ENCODE measurements at places on chromosomes 1 and 21.

GRCh38 chr1:25001125-25001915, 71.2 kb upstream of the RUNX3 start:
- DNase-seq = no peak

- no peak for DNase-seq
These were observed 7.4 kb downstream of the SOX13 start for GRCh38 chr1:204080163-204080903.

DNA sequence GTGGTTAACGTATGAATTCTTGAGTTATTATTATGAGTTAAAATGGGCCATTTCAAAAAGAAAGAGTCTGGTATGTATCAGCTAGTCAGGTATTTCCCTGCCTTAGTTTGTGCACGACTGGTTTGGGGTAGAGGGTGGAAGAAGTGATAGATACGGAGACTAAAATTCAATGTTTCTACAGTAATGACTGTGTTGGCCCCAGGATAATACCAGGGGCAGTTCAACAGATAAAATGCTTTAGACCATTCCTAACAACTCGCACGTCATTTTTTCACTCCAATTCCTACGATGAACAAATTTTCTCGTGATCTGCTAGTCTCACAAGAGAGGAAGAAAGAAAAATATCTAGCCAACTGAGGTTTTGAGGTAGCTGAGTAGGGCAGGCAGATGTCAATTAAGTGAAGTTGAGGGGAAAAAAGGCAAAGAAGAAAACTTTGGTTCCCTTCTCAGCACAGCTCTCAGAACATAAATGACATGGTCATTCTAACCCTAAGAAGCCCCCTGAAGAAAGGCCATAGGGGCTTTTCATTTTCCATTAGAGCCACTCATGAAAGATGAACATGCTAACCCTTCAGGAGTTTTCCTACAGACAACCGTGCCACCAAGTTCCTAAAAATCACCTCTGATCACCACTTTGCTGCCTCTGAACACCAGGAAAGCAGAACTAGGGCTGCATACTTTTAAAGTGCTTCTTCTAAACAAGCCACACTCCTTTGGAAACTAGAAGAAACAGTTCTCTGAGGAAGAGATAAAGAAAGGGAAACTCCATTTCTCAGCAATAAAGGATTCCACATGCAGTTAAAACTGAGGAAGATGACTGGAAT, 5.6 kb downstream of the MCOLN2 start:
- no peak for DNase-seq

DNA sequence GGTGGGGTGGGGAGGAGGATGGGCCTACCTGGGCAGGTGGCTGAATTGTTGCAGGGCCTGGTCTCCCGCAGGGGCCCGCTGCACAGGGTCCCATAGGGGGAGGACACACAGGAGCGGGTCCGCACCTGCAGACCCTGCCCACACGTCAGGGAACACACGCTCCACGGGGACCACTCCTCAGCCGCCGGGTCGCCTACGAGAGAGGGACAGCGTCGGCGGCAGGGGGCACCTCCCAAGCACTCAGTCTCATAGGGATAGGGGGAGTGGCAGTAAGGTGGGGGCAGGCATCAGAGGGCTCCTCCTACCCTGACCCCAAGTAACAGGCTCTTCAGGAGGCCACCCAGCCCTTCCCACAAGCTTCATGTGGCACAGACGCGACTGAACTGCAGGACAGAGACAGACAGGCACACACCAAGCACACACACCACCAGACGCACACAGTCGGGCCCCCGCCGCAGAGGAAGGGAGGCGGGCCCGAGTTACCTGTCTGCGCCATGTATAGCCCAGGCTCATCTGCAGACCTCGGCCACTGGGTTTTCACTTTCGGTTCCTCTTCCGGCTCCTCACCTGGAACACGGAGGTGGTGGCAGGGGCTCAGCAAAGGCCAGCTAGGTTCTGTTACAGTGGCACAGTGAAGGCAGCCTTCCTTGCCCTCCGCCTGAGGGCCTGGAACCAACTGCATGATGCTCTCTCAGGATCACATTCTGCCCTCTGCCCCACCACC, 19.8 kb downstream of the ADGRB2 start:
- DNase-seq = no peak

DNA sequence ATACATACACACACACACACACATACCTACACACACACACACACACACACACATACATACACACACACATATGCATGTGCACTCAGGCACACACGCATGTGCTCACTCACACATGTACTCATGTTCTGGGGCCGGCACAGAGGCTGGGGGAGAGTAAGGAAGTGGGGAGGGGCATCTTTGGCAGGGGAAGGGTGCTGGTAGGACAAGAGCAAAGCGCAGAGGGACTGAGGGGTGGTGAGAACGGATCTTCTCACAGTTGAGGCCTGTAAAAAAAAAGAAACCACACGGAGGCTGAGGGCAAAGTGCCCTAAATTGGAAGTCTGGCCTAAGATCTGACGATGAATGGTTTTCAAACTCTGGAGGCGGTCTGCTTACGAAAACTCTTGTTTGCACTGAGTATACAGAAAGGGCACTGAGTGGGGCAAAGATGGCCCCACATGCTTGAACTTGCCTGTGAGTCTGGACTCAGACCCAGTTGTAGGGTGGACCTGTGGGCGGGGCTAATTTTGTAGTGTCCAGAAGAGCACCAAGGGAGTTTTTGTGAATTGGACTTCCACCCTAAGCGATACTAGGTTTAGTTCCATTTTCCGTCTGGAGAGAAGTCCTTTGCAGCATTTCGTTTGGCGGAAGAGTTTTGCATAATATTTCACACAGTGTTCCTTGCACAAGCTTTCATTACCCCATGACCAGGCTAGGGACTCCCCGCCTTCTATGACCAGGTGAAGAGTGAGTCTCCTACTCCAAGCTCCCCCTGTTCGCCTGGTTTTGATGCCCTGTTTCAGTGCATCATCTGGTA, 79.3 kb upstream of the LYST start:
- no peak for DNase-seq

DNA sequence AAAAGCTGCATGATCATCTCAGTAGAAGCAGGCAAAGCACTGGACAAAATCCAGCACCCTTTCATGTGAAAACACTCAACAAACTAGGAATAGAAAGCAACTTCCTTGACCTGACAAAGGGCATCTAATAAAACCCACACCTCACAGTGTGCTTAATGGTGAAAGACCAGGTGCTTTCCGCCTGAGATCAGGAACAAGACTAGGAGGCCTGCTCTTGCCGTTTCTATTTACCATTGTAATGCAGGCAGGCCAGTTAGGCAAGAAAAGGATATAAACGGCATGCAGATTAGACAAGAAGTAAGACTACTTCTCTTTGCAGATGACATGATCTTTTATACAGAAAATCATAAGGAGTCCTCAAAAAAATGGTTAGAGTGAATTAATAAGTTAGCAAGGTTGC, 37.2 kb downstream of the SLC37A1 start:
- DNase-seq = no peak

- no peak for DNase-seq
These were observed 51.8 kb downstream of the LACTBL1 start for GRCh38 chr1:22920734-22921451.

- DNase-seq = no peak
These were observed 1384.1 kb upstream of the B3GALT2 start for GRCh38 chr1:194570476-194570875.

- no peak for DNase-seq
These were observed 92.7 kb upstream of the LRRC7 start for GRCh38 chr1:69475021-69475420.

- no peak for DNase-seq
These were observed 113.8 kb upstream of the C8B start for GRCh38 chr1:57079454-57080157.

- DNase-seq = no peak
These were observed 65.6 kb downstream of the OPTC start for GRCh38 chr1:203559523-203559922.

- no peak for DNase-seq
These were observed 23.8 kb downstream of the CD244 start for GRCh38 chr1:160838888-160839287.

DNA sequence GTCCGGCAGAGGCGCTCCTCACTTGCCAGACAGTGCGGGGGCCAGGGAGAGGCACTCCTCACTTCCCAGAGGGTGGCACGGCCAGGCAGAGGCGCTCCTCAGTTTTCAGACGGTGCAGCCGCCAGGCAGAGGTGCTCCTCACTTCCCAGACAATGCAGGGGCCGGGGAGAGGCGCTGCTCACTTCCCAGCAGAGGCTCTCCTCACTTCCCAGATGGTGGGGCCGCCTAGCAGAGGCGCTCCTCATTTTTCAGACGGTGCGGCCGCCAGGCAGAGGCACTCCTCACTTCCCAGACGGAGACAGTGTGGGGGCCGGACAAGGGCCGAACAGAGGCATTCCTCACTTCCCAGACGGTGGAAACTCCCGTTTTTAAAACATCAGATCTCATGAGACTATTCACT, 238.4 kb upstream of the CACYBP start:
- no peak for DNase-seq

DNA sequence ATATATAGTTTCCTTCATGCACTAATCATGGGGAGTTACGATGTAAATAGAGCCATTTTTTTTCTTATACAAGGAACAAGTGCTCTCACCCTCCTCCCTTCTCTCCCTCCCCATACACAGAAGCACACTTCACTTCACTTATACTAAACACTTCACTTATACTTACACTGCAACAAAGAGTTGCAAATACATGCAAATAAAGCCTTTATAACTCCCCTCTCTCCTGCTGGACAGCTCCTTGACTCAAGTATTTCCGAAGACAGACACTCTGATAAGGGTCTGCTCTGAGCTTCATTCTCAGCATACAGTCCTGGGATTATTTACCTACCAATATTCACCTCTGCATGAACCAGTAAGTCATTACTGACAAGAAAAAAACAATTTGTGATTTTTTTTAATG, 35.6 kb upstream of the ERG start:
- no peak for DNase-seq

GRCh38 chr1:178969226-178969987, 56.3 kb upstream of the FAM20B start:
- DNase-seq = no peak

DNA sequence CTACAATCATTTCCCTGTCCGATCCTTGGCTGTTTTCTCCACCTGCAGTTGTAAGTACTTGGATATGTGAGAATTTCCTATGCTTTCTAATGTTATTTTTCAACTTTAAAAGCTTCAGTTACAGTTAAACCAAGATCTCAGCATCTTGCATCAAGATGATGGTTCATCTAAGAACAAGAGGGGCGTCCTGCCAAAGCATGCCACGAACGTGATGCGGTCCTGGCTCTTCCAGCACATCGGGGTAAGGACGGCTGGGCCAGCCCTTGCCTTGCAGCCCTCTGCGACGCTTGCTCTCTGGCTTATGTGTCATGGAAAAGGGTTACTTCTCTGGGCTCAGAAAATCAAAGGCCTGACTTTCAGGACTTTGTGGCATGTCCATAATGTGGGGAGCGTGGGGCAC, 46.8 kb downstream of the PKNOX1 start:
- no peak for DNase-seq

DNA sequence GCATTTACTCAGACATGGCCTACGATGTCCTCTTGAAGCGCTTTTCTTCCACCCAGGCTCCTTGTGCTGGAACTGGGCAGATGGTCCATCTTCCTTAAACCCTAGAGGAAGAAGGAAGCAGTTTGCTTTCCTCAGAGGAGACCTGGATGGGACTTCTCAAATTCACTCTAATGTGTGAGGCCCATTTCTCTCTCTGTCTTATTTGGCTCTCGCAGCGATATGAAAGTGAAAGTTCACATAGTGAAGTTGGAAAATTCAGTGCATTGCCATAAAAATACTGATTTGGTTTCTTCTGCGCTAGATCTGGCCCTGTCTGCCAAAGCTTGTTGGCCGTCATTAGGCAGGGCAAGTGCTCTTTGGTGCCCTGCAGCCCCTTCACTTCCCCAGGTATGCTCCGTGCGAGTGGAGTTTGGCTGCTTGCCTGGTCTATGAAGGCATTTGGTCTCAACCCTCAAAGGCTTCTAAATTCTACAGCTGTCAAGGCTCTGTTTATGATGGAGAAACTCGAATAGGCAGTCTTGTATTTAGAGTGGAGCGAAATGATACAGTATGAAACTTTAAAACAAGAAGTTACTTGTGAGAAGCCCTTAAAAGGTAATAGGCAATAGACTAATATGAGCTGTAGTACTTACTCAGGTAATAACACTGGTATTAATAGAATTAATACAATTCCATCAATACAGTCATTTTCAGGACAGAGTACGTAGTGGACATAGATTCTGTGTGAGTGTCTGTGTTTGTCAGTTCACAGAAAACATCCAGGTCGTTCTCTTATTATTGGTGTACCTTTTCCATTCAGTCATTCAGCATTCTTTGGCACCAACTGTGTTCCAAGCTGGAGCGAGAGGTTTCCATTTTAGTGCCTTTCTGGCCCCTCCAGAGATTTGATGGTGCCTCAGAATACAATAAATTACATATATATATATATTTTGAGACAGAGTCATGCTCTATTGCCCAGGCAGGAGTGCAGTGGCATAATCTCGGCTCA, 20.5 kb downstream of the SZRD1 start:
- DNase-seq = no peak

DNA sequence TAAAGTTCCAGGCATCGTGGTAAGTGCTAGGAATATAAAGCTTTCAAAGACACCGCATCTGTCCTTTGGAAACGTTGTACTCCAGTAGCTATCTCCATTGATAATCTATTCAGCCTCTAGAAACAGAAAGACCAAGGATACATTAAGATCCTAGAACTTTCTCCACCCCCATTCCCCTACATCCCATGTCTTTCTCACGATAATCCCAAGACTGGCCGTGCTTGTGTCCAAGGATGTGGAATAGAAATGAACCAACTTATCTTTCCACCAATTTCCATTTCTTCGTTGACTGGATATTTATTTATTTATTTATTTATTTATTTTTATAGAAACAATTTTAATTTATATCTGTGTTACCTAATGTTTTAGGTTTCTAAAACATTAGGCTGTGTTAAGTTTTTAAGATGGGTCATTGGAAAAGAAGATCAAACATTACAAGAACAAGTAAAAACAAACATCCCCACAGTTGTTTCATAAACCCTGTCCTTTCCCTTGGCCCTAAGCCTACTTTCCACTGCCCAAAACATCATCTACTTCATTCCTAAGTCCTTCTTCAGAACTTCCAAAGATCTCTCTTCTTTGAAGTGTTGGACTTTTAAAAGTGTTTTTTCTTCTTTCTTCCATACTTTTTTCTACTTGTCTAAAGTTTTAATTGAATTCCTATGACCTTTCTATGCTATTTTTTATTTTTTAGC, 39.7 kb downstream of the LRRC8C start:
- no peak for DNase-seq

All from activated T-helper 1 cell treated with Interleukin-2 at 50 U/mL for 16 hours (primary cell).